ENCODE measurements at places on chromosomes 7 and 10.

DNA sequence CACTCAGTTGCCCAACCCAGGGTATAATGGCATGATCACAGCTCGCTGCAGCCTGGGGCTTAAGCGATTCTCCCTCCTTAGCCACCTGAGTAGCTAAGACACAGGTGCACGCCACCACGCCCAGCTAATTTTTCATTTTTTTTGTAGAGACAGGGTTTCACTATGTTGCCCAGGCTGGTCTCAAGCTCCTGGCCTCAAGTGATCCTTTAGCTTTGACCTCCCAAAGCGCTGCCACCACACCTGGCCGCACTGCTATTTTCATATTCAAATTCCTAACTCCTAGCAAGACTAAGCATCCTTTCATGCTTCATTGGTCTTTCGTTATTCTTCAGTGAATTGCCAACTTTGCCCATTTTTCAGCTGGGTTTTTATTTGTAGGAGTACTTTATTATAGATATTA, 30.4 kb upstream of the DAGLB start:
- no peak for DNase-seq

DNA sequence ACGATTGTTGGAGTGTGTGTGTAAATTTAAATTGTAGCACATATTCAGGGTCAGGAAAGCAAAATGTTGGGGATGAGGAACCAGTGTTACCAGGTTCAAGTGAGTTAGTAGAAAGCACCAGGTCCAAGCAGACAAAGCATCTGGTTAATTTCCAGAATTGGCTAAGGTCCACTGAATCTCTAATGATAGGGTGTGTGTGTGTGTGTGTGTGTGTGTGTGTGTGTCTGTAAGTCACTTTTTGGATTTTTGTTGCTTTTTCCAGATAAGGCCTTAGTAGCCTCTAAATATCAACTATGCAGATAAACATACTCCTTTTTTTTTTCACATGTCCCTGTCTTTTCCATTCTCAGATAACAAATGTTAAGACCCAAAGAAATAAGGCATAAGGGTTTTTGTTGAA, 36.6 kb upstream of the FMC1 start:
- no peak for DNase-seq

DNA sequence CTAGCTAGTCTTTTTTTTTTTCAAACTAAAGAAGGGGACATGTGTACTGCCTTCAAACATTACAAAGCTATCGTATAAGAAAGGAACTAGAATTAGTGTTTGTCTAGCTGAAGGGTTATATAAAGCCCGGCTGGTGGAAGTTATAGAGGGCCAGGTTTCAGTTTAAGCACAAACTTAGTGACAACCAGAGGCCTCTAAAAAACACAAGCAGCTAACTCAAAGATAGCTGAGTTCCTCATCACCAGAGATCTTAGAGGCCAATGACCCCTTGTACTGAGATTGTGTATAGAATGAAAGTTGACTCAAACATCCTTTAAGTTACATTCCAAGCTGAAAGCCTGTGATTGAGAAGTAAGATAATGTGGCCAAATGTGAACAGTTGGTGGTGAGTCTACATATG, 28.1 kb upstream of the SGMS1 start:
- DNase-seq = no peak

DNA sequence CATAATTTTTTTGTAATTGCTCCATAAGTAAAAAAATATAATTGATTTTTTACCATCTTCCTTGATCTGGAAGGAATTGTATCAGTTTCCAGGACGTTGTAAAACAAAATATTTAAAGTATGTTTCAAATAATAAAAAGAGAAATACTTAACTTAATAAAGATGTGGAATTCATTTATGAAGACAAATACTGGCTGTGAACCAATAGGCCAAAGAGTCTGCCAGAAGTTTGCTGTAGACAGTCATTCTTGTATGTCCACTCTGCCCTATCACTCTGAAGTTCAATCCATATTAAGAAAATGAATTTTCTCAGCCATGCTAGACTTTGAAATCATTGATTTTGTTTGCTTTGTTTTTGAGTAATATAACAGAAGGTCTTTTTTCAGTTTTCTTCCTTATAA, 256.4 kb downstream of the TRIL start:
- DNase-seq = peak; percentile 44

DNA sequence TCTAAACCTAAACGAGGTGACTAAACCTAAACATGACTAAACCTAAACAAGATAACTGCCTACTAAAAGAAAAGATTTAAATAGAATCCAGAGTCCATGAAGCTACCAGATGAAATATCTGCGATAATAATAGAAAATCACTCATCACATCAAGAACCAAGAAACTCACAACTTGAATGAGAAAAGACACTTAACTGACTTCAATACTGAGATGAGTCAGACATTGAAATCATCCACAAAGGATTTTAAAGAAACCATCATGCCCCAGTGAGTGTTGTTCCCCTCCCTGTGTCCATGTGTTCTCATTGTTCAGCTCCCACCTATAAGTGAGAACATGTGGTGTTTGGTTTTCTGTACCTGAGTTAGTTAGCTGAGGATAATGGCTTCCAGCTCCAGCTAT, 416.0 kb downstream of the CALN1 start:
- peak; percentile 57 for DNase-seq

GRCh38 chr10:102646610-102647442, 2.5 kb downstream of the TRIM8 start:
- no peak for DNase-seq

DNA sequence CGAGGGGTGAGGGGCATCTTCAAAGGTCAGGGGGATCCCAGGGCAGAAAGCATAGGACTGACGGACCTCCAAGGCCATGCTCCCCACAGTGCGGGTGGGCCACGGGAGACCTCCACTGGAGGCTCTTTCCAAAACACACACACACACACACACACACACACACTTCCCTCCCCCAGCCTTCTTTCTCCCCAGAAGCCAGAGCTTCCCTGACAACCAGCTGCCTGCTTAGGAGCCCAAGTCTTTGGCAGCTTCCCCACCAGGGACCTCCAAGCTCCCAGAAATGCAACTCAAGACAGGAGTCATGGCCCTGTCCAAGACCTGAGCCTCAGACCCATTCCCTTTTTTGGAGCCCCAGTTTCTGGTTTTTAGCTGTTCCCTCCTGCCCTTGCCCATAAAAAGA, 710 bp upstream of the C10orf105 start:
- no peak for DNase-seq

GRCh38 chr7:71325151-71325550, 193.2 kb downstream of the GALNT17 start:
- no peak for DNase-seq

- no peak for DNase-seq
Observed at GRCh38 chr10:132716691-132717490, 69.1 kb downstream of the NKX6-2 start.

DNA sequence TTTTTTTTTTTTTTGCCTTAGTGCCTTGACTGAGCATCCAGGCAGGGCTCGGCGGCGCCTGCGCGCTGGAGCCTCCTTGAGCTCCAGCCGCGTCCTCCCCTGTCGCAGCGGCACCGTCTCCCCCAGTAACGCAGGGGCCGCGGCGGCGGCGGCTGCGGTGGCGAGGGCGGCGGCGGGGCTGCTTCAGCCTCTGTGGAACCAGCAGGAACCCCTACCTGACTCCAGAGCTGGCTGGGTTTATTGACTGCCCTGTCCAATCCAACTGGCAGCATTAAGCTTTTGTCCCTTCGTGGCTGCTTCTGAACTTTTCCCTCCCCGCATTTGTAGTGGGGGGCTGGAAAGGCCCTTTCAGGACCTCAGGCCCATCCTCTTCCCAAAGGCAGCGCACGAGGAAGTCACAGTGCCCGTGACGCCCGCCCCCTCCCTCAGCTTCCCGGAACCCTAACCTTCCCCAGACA, at the start of gene GPR85:
Gene GPR85 (minus strand): TSS at position 397 of the 458 bp plus-strand sequence. CDS start 2,106 bp downstream, outside the sequence.
- peak; percentile 71 for DNase-seq

DNA sequence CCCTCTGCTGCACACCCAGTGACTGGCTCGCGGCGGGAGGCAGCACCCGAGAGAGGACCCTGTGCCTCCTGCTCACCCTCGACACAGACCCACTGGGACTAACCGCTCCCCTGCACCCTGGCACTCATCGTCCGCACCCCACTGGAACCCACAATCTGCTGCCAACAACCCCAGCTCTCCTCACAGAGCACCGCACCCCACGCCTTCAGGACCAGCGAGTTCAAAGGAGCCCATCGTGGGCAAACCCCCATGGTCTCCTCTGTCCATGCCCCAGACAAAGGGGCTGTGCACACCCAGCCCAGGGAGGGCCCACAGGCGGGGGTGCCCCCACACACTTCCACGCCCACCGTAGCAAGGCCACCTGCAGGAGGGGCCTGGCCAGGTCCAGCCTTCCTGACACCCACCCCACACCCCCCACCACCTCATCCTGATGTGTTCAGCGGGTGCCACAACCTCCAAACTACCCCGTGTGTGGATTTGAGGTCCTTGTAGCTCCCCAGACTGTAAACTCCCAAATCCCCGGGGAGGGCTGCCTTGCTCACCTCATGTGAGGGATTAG, 14.0 kb downstream of the RASGEF1A start:
- no peak for DNase-seq

DNA sequence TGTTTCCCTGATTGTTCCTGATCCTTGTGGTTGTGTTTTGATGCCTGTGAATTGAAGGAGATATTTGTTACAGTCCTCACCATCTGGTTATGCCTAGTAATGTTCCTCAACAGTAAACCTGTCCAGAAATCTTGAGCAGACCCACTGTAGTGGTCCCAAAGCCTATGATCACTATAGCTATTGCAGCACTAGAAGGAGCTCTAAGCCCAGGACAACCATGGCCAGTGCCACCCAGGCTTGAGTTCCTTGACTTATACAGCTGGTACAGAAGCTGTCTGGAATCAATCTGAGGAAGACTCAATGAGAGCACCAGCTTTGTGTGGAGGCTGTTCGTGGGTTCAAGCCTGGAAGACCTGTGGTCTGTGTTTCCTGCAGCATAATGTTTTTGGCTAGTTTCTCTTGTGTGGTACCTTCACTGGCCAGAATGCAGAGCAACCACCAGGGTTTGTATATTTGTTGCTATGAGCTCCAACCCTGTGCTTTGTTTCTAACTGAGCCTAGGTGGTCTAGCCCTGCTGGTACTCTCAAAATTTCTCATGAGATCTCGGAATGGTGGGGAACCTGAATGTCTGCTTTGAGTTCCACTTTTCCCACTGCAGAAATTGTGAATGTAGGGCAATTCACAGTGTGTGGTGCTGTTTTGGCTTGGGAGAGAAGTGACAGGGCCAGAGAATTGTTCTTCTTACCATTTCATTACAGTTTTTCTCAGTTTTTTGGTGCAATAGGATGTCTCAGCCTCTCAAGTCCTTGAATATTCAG, 355.2 kb downstream of the SUGCT start:
- DNase-seq = no peak

DNA sequence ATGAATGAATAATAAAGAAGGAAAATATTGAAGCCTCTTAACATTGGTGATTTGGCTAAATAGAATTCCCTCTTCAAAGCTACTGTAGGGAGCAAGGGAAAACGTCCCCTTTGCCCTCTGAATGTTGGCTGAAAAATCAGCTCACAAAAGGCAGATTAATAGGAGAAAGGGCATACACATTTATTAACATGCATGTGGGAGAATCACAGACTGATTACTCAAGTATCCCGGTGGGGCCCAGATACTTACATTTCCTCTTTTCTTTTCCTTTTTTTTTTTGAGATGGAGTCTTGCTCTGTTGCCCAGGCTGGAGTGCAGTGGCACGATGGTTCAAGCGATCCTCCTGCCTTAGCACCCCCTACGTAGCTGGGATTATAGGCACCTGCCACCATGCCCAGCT, 68.5 kb downstream of the HK1 start:
- no peak for DNase-seq

GRCh38 chr10:31075434-31075833, 43.8 kb upstream of the ZNF438 start:
- DNase-seq = peak; percentile 95

- DNase-seq = peak; percentile 65
Observed at GRCh38 chr10:113557424-113557862, 4.6 kb downstream of the HABP2 start.

DNA sequence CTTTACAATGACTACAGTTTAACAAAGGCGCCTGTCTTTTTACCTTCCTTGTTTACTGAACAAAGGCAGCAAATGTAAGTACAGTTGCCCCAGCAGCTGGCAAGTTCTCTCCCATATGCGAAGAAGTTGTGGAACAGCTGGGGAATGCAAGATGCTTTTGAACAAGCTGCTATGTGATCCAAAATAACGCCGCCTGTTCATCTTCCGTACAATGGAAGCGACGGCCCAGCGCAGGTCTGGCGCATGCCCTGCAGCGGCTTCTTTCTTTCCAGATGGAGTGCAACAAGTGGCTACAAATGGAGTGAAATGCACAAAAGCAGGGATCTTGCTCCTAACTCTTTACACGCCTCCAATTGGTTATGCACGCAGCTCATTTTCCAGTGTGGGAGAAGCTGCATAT, 97.0 kb upstream of the SVIL start:
- no peak for DNase-seq

DNA sequence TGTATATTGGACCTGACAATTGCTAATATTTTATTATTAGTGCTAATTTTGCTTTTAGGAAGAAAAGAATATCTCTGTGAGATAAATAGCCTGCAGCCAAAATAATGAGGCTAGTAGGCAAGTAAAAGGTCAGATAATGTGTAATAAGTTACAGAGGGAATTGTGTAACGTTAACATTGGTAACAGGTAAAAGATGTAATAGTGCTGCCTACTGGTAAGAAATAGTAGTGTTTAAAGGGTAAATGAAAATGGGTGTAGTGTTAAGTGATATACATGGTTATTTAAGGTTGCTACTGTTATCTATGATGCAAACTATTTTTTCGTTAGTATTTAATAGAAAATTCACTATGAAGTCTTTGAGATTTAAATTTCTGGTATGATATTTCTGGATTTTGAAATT, 9.2 kb upstream of the FOXP2 start:
- peak; percentile 15 for DNase-seq

- DNase-seq = peak; percentile 66
Observed at GRCh38 chr10:112658900-112659638, 212.1 kb downstream of the VTI1A start.

- no peak for DNase-seq
Observed at GRCh38 chr7:23710000-23710399, at the start of gene STK31. Gene STK31, plus strand, starts transcription at chr7:23710219. Its CDS starts 67 bp downstream, at chr7:23710286.

DNA sequence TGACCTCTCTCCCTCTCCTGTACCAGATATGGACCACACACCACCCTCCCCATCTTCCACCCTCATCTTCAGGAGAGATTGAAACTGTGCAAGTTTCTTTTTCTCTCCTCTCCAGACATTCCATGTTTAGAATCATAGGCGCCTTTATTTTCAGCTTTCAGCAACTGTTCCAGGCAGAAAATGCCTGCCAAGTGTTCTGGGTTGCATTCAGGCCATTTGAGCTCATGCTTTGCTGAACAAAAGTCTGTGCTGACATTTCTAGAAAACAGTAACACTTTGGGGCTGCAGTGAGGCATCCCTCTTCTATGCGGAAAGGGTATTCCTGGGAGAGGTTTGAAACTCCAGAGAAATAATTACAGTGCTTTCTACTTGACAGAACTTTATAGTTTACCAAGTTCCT, 361.7 kb downstream of the GPAM start:
- no peak for DNase-seq

Data from fibroblast of skin of right biceps (primary cell).